ENCODE measurements at places on chromosomes 12 and 14.

DNA sequence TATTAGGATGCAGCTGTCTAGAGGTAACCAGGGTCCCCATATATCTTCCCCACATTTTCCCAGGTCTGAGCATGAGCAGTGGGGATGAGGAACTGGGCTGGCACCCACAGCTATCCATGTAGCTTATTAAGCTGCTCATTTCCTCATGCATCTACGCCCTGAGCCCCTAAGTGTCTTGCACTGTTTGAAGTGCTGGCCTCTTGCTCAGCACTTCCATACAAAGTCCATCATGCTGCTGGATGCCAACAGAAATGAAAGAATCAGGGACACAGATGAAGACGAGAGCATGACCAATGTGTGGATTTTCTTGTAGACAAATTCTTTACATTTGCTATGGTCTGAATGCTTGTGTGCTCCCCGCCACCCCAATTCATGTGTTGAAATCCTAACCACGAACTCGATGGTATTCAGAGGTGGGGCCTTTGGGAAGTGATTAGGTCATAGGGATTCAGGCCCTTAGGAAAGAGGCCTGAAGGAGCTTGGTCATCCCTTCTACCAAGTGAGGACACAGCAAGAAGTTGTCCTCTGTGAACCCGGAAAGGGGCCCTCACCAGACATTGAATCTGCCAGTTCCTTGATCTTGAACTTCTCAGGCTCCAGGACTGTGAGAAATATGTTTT is 54.5 kb downstream of the C12orf75 start:
- DNase-seq = no peak

DNA sequence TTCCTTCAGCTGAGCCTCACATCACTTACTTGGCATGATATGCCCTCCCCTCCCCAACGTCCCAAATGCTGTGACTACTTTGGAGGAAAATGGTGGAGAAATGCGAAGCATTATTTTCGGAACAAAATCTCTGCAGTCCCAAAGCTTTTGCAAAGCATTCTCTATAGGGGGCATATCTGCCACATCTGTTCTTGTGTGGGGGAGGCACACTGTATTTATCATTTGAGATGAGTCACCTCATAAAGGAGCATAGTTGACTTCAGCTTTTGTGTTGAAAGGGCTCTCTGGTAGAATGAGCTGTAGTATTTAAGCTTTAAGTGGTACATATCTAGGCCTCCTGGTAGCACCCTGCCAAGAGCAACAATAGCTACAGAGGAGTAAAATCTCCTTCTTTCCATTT is 447.5 kb downstream of the ADAMTS20 start:
- no peak for DNase-seq

GRCh38 chr12:47939009-47939601 is 24.3 kb upstream of the TMEM106C start:
- no peak for DNase-seq

- DNase-seq = no peak
Measured at GRCh38 chr12:116456330-116457082, 102.7 kb upstream of the MAP1LC3B2 start.

DNA sequence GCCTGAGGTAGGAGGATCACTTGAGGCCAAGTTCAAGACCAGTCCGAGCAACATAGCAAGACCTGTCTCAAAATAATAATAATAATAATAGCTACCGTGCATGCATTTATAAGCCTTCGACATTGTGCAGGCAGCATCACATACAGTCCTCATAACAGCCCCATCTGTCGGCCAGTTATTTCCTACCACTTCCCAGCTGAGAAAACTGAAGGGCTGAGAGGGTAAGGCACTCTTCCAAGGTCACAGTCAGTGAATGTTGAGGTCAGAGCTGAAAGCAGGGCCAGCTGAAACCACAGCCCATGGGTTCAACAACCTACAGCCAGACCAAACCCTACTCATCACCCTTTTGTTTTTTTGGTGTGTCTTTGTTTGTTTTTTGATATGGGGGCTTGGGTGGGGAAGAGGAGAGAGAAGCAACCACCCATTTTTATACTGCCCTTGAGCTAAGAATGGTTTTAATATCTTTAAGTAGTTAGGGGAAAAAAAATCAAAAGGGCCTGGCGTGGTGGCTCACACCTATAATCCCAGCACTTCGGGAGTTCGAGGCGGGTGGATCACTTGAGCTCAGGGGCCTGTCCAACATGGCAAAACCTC is 16.8 kb upstream of the ITPK1 start:
- DNase-seq = no peak
